ENCODE measurements at places on chromosomes 6 and 20.

GRCh38 chr6:9138936-9139335, 703.6 kb upstream of the SLC35B3 start:
- no peak for DNase-seq

GRCh38 chr6:128410584-128410983, 109.8 kb downstream of the PTPRK start:
- DNase-seq = no peak

DNA sequence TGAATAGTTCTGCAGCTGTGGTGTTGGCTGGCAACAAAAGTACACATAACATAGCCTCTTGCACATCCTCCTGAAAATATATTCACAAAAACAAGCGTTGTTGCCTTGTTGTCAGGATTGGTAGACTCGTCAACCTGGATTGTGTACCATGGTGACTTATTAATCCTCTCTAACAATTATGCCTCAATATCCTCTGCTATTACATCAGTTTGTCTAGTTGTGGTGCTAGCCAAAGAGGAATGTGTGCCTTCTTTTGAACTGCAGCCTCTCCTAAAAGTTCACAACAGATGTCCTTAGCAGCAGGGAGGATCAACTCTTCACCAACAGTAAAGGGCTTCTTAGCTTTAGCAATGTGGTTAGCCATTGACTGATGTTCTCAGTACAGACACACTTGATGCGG, 3.6 kb upstream of the SF3B5 start:
- no peak for DNase-seq

DNA sequence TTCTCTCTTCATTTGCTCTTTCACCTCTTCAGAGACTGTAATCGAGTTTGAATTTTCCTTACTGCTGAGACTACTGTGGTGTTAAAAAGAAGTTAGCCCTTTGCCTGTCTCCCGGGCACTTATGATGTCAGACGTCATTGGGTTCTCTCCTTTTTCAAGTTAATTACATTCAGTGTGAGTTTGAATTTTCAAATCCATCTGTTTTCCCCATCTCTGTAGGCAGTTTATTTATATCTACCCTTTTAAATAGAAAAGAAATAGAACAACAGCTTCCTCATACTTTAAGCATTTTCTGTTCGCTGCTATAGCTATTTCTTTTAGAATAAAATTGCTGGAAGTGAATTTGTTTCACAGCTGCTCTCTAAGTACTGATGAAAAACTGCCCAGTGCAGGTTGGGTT, 81.4 kb downstream of the MCHR2 start:
- no peak for DNase-seq

DNA sequence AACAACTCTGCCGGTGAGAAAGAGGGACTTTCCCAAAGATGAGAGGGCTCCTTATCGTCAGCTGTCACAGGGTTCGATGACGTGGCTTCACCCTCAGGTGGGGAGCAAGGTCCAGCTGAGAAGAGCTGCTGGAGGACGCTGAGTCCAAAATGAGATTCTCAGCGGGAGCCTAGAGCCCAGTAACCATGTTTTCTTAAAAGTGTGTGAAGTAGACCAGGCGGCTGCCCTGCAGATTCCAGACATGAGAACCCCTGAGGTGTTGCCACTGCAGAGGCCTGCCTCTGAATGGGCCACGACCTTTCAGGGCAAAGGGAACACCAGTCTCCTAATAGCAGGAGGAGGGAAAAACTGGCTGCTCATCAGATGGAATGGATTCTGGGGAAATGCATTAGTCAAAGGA, 375.1 kb downstream of the BTBD9 start:
- DNase-seq = no peak

GRCh38 chr6:169938262-169938701, 186.9 kb downstream of the ERMARD start:
- no peak for DNase-seq

- DNase-seq = no peak
These were observed 91.9 kb downstream of the CD164 start for GRCh38 chr6:109290143-109290931.

DNA sequence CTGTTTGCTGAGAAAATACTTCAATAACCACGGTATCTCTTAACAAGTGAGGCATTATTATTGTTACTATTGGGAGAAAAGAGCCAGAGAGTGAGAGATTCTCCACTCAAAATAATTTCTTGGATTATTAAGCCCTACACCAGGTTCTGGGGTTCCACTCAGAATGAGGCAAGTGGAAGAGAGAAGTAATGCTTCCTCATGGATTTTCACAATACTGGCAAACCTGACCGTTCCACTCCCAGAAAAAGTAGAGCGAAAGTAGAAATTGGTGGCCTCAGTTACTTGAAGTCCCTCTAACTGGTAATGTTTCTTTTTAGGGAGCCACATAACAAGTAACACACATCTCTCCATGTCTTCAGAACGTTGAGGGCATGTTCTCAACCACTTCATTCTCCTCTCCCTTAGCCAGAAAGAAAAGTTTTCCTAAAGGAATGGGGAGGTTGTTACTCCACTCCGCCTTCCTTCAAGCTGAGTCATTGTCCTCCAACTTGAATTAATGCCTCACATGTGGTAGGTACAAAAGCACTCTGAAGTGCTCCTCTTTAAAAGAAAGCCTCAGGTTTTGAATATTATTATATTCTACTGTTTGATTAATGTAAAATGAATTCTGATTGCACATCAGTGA, 1.9 kb downstream of the BAG2 start:
- DNase-seq = no peak
